Fibroblast of villous mesenchyme (primary cell): ENCODE measurements at places on chromosomes 5 and 9. TPM values are rescaled to one million over a fixed set of nuclear protein-coding genes. Genes with fewer than 3 reads are reported as not detected.

OGN gene
- total RNA-seq: not detected in 2 replicates

TSSK1B gene
- total RNA-seq: 0.43 and 0.64 TPM in 2 replicates

AGXT2 gene
- under 0.01 TPM in 1 of 2 replicates, not detected in the other for total RNA-seq

WDR38 gene
- not detected in 2 replicates for total RNA-seq

STPG3 gene
- not detected in 2 replicates for total RNA-seq

IFNA21 gene
- not detected in 2 replicates for total RNA-seq

C6 gene
- not detected in 2 replicates for total RNA-seq

NIPSNAP3A gene
- total RNA-seq: 40.6 and 51.4 TPM in 2 replicates

CCDC192 gene
- not detected in 2 replicates for total RNA-seq

ACOT12 gene
- total RNA-seq: not detected in 2 replicates

MIER3 gene
- total RNA-seq: 18.4 and 28.9 TPM in 2 replicates

CBY3 gene
- total RNA-seq: 0.32 TPM in 1 of 2 replicates, not detected in the other

N4BP3 gene
- total RNA-seq: 0.43 and 0.64 TPM in 2 replicates

EMB gene
- 0.86 and 0.97 TPM in 2 replicates for total RNA-seq

NDOR1 gene
- 7.8 and 11.0 TPM in 2 replicates for total RNA-seq

HACD4 gene
- total RNA-seq: 10.0 and 22.0 TPM in 2 replicates

SLCO6A1 gene
- under 0.01 and 0.32 TPM in 2 replicates for total RNA-seq

SLC34A3 gene
- under 0.01 TPM in 1 of 2 replicates, not detected in the other for total RNA-seq

EIF4E1B gene
- not detected in 2 replicates for total RNA-seq
